Stimulated activated CD4-positive, alpha-beta T cell treated with anti-CD3 and anti-CD28 coated beads, Interleukin-2, amount 100 ng/mL, for 4 hours (primary cell): ENCODE measurements at places on chromosomes 3 and 15.

GRCh38 chr3:21672303-21672702 lies 78.7 kb downstream of the ZNF385D start:
- DNase-seq = no peak

GRCh38 chr3:125148016-125148812 lies 64.3 kb downstream of the SLC12A8 start:
- DNase-seq = no peak

DNA sequence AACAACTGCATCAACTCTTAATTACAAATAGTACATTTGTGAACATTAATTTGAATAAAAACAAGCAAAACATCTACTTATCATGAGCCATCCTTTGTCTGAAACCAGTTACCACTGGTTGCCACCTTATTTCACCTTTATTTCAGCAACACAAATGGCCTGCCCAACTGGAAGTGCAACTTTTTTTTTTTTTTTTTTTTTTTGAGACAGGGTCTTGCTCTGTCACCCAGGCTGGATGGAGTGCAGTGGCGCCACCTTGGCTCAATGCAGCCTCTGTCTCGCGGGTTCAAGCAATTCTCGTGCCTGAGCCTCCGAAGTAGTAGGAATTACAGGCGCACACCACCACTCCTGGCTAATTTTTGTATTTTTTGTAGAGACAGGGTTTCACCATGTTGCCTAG lies 13.1 kb downstream of the WDR82 start:
- DNase-seq = no peak

DNA sequence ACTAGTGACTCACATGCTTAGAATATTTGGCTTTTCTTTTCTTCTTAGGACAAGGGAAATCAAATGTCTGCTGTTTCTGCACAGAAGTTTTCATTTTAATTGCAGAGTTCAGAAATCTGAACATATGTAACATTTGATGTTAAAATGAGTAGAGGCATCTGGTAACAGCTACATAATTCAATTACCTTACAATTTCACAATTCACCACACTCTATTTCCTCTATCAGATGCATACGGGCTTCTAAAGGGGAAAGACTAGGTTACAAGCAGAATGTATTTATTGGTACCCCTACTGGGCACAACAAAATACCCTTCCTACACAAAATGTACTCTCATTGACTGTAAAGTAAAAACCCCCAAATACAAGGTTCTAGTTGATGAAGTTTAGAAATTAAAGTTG lies 176.0 kb downstream of the SOX2 start:
- DNase-seq = no peak

GRCh38 chr3:15450438-15451215 lies 23.2 kb downstream of the EAF1 start:
- DNase-seq = no peak

- DNase-seq = no peak
These were observed 33.9 kb upstream of the TBC1D23 start for GRCh38 chr3:100226712-100227429.

DNA sequence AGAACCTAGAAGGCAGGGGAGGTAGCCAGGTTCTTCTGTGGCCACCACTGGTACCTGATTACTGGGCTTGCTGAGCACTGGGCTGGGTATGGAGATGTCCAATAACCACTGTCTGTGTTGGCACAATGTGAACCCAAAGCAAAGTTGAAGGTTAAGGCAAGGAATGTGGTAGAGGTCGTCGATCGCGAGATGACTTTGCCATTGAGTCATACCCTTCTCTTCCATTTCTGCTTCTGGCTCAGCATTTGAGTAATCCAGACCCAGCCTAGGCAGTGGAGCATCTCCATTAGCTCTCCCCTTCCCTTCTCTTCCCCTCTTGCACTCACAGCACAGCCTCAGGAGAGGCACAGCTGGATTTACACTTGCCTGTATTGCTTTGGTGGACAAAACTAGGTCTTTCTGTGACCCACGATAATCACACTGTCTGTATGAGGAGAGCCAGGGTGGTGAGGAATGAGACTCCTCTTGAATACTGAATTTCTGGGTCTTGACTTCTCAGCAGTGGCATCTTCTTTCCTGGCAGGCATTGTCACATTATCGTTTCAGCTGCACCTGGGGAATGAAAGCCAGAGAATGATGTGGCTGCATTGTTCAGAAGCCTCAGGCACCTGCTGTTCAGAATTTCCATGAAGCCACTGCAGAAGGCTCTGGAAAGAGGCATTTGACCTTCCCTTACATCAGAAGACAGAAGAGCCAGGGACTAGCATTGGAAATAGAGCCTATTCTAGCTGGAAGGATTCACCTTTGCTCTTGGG lies 272.6 kb downstream of the PDCD6IP start:
- DNase-seq = no peak

DNA sequence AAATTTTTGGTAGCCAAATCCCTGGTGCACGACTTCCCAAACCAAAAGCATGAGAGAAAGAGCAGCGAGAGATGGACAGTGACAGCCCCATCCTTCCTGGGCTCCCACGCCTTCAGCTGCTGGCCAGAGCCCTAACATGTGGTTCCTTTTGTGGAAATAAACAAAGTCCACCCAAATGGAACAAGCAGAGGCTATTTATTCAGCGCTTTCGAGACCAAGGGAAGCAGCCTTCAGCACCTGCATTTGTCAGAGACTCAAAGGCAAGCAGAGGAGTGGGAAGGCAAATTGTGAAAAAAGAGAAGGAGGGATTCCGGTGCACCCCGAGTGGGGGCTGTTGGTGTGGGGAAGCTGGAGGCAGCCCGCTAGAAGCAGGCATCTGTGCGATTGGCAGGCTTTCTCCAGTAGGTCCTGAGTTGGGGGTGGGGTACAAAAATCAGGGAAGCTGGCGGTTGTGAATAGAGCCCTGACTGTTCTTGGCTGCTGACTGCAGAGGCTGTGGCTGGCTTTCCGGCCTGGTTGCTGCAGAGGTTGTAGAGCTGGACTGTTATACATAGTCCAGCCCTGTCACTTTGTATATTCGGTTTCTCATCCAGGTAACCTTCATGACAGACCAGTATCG lies 427.2 kb downstream of the OCA2 start:
- DNase-seq = no peak

DNA sequence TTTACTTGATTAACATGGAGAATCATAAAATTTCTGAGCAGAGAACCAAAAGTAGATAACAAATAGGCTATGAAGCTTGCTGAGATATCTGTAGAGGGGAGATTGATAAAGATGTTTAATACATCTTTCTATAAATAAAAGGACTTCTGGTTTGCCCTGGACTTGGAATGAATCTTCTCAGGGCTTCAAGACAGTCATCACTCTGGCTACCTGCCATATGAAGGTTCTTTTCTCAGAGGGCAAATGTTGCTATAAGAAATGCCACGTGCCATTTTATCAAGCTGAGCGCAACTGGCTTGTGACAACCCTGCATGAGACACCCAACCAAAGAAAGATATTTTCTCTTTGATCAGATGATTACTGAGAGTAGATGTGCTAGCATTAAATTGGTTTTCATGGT lies 192.5 kb downstream of the WNT5A start:
- DNase-seq = no peak

GRCh38 chr3:50665081-50665840 lies 9.5 kb upstream of the DOCK3 start:
- no peak for DNase-seq

- no peak for DNase-seq
These were observed 121.0 kb downstream of the P3H2 start for GRCh38 chr3:189999718-190000117.

- DNase-seq = peak; percentile 80
These were observed at the start of gene ALG3 for GRCh38 chr3:184248454-184249411. TSS of gene ALG3 (minus strand) at chr3:184248962. CDS start at chr3:184248940, 22 bp downstream.
